Eye (tissue), 1 donor: ENCODE measurements at places on chromosomes 11 and 22.

- DNase-seq, result no peak
Measured at GRCh38 chr11:6579681-6580080, 23.7 kb downstream of the RRP8 start.

GRCh38 chr22:50361222-50361621, 18.1 kb downstream of the PPP6R2 start:
- no peak for DNase-seq

DNA sequence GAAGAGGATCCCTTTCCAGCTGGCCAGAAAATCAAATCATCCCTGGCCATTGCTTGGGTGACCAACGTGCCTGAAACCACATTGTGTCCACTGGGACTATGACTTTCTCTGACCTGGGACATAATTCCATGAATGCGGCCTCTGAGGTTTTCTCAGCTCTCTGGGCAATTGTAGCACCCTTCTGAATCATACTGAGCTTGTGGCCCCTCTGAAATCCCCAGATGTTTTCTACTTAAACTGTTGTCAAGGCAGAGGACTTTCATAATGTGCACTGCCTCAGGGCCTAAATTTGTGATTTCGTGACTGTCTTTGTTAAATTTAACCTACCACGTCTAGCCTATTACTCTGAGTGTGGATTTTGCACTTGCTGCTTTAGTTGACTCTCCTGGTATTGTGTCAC, 321.1 kb upstream of the PLET1 start:
- DNase-seq, result no peak

DNA sequence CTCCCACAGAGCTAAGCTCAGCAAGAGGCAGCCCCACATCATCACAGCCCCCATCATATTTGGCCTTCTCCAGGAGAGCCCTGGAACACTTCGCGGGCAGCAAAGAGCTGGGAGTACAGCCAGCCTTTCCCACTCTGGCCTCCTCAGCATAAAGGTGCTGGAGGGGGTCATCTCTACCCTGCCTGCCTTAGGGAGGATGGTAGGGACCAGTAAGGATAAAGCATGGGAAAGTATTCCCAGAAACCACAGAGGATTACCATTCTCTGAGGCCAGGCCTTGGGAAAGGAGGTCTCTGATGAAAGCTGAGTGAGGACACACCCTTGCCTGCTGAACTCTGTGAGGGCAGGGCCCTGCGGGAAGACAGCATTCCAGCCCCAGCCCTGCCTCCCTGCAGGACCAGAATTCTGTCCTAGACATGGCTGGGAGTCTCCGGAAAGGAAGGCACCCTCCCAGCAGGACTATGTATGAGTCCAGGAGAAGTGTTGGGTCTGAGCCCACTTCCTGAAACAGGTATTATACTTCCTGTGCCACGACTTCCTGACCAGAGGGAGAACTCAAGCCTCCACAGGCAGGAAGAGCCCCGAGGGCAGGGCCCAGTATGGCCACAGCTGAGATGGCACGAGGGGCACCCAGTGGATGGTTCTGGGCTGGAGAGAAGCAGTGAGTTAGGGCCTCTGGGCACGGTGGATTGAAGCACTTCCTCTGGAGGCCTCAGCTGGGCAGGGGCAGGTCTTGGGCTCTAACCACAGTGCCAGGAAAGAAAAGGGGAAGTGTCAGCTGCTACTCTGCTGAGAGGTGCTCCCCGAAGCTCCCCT, 12.9 kb upstream of the CASTOR1 start:
- DNase-seq, result no peak

GRCh38 chr11:10777806-10778205, 26.8 kb downstream of the CTR9 start:
- no peak for DNase-seq

- DNase-seq, result no peak
Measured at GRCh38 chr22:44855855-44856254, 103.5 kb downstream of the ARHGAP8 start.

DNA sequence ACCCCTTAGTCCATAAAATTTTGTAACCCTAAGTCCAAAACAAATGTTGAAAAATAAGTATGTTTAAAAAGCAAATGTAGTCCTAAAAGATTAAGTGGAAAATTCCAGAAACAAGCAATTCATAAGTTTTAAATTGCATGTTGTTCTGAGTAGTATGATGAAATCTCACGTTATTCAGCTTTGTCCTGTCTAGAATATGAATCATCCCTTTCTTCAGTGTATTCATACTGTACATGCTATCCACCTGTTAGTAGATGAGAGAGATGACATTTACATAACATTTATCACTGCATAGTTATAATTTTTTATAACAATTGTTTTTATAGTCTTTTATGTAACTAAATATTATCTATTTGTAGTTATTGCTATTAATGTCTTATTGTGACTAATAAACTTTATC, 622.3 kb upstream of the CHORDC1 start:
- no peak for DNase-seq

- no peak for DNase-seq
Measured at GRCh38 chr11:97746818-97747217, 1273.9 kb upstream of the CNTN5 start.

DNA sequence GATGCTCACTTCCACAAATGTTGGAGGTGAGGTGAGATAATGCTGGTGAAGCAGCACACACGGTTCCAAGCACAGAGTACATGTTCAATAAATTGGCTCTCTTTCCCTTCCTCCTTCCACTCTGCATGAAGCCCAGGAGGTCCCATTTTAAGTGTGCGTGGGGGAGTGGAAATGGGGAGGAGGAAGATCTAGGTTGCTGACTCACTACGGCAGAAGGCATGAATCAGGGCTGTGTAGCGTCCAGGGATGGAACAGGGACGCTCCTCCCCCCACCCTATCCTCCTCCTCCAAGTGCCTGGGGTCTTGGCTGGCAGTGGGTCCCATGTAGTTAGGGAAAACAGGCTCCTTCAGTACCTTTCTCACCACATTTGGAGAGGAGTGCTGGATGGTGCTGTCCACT, 44.2 kb downstream of the TRIM66 start:
- no peak for DNase-seq

DNA sequence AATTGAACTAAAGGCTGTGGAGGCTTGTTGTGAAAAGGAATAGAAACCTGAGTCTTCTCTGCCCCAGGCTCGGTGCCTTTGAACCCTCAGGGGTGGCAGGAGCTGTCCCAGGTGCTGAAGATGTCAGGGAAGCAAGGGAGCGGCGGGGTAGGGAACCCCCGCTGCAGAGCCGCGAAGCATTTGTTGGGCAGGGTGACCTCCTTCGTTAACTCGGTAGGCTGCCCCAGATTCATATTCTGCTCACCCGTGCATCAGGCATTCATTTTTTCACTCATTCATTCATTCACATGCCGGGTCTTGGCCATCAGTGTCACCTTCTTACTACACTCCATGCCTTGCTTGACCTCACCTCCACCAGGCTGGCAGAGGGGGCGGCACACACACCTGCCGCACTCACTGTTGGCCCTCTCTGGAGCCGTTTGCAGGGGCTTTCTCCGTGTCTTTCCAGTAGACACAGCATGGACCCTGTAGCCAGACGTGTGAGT, 618.9 kb downstream of the BRD1 start:
- peak; percentile 71 for DNase-seq

DNA sequence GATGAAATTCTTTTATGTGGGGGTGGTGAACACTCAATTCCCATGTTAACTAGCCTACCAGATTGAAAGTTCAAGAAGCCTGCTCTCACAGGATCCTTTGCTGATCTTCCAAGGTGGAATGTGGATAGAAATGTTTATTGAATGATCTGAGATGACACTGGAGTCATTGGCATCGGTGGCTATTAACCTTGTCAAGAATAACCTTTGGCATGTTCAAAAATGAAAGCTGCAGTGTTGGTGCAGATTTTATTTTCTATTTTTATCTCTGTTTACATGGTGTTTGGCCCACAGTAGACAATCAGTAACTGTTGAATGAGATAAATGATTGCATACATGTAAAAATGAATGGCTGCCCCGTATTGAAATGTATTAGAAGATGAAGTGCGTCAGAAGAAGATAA, 19.0 kb downstream of the MCAM start:
- DNase-seq, result no peak

GRCh38 chr11:69670158-69670845, 4.9 kb downstream of the LTO1 start:
- DNase-seq, result peak; percentile 96

DNA sequence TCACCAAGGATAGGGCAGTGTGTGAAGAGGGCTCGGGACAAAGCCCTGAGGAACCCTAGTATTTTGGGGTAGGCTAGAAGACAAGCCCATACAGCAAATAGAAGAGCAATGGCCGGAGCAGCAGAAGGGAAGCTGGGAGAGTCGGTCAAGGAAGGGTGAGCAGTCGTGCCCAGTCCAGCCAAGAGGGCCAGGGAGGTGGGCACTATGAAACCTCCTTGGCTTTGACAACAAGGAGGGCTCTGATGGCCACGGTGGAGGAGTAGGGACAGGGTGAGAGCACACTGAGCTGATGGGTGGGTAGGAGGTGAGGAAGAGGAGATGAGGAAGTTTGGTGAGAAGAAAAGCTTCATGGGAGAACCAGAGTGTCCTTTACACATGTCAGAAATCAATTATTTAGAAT, 2.2 kb upstream of the YWHAH start:
- no peak for DNase-seq

GRCh38 chr11:105786741-105787140, 176.9 kb downstream of the GRIA4 start:
- DNase-seq, result no peak

- no peak for DNase-seq
Measured at GRCh38 chr11:46259971-46260560, 17.4 kb upstream of the CREB3L1 start.

GRCh38 chr11:10453261-10453660, 1.8 kb upstream of the AMPD3 start:
- no peak for DNase-seq

GRCh38 chr22:30204742-30205111, 41.8 kb downstream of the LIF start:
- peak; percentile 61 for DNase-seq

- no peak for DNase-seq
Measured at GRCh38 chr11:72265951-72266350, 22.0 kb upstream of the PHOX2A start.

DNA sequence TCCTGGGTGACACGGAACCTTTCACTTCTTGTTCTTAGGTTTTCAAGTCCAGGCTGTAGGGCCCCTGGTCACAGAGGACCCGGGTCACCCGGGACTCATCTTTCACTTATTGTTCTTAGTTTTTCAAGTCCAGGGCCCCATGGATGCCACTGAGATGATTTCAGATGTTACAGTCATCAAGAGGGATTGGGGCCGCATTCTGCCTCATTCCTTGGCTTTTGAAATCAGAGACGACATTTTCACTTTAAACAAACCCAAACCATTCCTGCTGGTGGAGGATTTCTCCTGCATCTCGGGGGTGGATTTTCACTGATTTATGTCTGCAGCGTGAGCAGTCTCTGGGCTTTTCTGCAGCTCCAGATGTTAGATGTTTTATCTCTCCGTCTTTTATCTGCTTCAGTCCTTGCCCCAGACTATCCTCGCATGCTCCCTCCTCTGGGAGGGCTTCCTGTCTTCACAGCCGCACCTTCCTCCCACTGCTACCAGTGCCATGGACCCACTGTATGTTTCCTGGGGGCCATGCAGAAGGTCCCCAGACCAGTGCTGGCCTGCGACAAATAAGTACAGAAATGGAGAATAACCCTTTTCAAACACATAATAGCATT, 27.4 kb downstream of the FBLN1 start:
- no peak for DNase-seq

- DNase-seq, result no peak
Measured at GRCh38 chr22:44601725-44602124, 100.3 kb upstream of the PRR5 start.

DNA sequence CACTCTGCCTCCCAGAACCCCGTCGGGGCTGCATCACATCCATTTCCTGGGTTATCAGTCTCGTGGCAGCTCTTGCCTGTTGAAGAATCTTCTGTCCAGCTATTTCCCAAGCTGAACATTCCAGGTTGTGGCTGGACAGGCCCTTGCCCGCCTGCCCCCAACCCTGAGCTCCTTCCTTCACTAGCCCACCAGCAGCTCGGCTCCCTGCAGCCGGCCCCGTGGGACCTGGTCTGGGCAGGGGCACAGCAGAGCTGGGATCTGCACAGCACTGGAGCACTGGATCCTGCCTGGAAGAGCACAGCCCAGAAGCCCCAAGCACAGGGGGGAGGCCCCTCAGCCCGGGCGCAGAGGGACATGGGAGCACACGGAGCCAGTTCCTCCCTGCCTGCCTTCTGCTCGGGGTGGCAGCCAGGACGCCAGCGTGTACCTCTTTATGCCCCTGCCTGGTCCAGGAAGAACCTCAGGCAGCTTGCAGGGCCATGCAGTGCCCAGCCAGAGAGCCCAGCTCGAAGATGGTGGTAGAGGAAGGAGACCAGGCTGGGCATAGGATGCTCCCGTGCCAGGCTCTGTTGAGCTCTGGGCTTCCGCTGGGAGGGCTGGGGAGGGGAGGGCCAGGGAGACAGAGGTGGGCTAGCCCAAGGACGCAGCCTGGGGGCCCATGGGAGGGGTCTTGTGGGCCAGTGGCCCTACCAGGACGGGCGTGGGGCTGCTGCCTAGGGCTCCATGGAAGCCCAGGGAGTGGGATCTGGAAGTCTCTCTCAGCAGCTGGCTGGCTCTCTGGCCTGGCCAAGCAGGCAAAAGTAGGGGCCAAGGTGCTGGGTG, 16.6 kb upstream of the GNB1L start:
- DNase-seq, result no peak

DNA sequence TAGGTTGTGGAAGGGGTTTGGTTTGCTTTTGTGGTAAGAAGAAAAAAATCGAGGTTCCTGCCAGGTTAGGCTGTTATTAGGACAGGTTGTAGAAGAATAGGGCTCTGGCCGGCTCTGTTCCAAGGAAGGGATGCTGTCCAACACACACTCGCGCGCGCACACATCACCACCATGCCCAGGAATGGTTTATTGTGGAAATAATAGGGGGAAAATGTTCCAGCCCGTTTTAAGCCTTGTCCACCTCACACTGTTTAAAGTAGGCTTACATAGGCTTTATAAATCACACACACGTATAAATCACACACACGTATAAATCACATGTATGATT, 1.2 kb upstream of the ARHGAP20 start:
- no peak for DNase-seq

DNA sequence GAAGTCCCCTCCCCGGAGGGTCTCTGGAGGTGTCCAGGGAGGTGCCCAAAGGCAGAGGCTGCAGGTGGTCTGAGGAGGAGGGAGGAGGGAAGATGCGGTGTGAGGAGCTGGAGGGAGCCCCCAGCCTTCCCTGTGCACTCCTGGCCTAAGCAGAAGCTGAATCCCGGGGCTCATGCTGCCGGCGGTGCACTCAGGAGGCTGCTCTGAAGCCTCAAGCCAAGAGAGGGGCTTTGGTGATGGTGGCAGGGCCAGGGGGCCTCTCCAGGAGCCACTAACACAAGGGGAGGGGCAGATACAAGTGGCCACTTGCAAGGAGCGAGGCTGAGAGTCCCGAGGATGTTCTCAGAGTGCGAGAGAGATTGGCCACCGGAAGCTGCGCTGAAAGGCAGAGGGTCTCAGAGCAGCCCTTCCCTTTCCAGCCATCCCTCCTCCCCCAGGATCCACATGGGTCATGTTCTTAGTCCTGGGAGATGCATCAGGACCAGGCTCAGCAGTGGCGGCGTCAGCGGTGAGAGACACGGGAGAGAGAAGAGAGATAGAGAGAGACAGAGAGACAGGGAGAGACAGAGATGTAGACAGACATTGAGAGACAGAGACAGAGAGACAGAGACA, 774 bp upstream of the MRGPRG start:
- DNase-seq, result no peak
